ENCODE measurements at places on chromosomes 7 and 10.

DNA sequence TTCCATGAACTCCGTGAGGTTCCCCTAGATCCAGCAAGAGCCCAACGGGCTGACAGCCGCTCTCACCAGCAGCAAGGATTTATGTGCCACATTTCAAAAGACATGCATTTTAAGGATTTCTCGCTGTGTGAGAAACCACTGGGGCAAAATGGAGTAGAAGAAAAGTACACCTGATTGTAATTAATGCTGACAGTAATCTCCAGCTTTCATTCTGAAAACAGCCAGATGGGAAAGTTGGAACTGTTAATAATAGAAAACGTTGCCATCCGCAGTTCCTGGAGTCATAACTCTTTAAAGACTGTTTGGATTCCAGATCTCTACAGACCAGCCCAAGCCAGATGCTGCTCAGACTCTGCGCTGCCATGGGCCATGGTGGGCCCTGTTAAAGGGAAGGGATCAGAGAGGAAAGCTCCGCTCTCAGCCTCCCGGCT, 216.9 kb upstream of the GLI3 start:
- DNase-seq = peak; percentile 40

DNA sequence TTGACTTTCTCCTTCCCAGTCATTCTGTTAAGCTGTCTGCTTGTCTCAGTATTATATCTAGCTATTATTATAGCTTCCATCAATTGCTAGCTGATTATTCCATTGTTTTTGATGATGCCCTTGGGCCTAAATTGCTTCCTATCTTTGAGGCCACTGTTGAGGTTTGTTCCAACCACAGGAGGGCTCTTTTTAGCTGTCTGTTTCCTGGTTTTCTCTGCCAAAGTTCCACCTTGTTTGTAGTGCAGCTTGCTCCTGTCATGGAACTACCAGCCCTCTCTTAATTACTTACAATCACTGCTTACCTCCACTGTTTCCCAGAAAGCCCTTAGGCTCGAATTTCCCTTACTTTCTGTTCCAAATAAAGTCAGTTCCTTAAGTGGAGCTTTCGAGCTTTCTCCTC, 118.7 kb upstream of the SEC61G start:
- peak; percentile 17 for DNase-seq

DNA sequence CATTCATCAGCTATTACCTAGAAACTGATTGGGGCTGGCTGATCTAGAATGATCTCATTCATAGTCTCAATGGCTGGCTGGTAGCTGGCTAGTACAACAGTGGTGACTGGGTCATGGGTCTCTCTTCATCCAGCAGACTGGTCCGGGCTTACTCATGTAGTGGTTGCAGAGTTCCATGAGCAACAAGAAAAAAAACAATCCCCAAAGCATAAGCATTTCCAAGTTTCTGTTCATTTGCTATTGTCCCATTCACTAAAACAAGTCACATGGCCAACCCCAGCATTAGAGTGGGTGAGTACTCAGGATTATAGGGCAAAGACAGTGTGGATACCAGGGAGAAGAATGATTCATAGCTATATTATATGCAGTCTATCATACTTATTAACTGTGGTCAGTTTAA, 85.2 kb upstream of the SEMA3C start:
- DNase-seq = peak; percentile 75

- peak; percentile 23 for DNase-seq
Measured at GRCh38 chr7:99833289-99833877, 5.6 kb downstream of the CYP3A43 start.

- DNase-seq = no peak
Measured at GRCh38 chr7:31702354-31702753, 15.3 kb downstream of the PPP1R17 start.

GRCh38 chr7:17434841-17435692, 136.6 kb downstream of the AHR start:
- DNase-seq = no peak

DNA sequence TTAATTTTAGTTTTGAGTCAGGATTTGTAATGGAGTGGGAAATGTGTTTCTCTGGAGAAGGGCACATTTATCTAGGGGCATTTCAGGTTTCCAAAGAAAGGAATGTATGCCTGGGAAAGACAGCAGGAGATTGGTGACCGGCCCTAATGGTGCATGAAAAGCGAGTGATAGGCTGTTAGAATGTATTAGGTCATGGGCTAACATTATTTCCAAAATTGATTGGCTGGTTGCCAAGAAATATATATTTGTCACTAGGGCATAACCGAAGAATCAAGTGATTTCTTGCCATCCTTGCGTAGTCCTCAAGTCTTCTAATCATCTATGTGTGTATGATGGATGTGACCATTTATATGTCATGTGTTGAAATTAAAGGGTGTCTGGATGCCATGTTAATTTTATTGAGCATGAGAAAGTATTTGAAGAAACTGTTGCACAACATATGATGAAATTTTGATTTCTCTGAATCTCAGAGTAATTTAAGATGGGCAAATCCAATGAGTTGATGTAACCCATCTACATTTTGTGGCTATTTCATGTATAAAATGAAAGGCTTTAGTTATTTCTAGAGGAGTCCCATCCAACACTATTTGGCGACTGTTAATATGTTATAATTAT, 248.4 kb downstream of the BMPER start:
- peak; percentile 65 for DNase-seq

GRCh38 chr10:42926843-42927242, 144.2 kb downstream of the BMS1 start:
- DNase-seq = no peak

- DNase-seq = peak; percentile 9
Measured at GRCh38 chr10:124480860-124481259, 19.2 kb downstream of the LHPP start.

GRCh38 chr7:93242106-93242505, 9.9 kb downstream of the VPS50 start:
- no peak for DNase-seq

- no peak for DNase-seq
Measured at GRCh38 chr7:46681865-46682503, 760.9 kb upstream of the IGFBP3 start.

GRCh38 chr7:32516551-32517100, 21.3 kb downstream of the AVL9 start:
- no peak for DNase-seq

DNA sequence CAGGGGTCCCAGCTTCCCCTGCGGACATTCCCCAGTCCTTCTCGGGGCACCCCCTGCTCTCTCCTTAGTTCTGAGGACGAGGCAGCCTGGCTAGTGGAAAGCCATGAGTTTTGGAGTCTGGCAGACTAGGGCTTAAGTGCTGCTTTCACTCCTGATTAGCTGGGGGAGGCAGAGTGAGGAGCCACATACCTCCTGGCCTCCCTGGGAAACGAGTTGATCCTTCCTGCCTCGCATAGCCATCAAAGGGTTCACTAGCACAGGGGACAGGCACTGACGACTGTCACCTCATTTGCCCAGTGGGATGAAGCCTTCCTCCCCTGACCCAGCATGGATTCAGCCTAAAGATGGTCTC, 402.5 kb downstream of the RPS24 start:
- no peak for DNase-seq

DNA sequence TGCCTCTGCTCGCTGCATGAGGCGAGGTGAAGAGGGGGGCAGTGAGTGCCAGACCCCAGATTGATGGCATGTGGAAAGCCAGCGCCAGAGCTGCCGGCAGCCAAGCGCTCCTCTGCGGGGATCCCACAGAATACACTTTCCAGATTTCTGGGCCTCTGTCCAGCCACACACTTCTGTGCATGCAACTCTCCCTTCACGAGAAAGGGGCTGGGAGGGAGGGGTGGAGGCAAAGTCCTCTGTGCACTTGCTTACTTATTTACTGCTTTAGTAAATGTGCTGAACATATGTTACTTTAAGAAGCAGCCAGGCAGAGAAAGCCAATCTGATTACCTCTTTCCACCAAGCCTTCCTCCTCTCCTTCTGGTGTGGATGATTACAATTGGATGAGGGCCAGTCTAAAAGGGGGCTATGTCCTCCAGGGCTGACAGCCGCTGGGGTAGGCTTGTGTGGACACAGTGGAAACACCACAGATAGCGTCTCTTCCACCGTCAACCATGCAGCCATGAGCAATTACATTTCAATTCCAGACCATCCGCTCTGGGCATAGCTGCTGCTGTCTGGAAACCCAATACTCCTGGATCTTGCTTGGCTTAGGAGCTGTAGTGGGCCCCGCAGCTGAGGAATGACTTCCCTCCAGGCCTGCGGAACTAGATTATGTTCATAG, 322.8 kb upstream of the ANKRD30A start:
- peak; percentile 18 for DNase-seq

DNA sequence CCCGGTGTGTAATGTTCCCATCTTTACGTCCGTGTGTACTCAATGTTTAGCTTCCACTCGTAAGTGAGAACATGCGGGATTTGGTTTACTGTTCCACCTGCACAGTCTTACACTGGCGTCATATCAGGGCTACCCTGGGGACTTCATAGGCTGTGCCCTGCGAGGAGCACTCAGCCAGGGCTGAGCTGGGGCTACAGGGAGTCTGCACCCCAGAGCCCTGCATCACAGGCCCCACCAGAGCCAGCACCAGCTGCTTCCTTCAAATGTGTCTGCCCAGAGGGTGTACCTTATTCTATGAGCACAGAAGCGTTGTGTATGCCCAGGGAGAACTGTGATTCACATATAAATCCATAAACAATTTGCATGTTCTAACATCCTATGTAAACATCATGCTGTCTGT, 277.1 kb downstream of the TCERG1L start:
- no peak for DNase-seq

DNA sequence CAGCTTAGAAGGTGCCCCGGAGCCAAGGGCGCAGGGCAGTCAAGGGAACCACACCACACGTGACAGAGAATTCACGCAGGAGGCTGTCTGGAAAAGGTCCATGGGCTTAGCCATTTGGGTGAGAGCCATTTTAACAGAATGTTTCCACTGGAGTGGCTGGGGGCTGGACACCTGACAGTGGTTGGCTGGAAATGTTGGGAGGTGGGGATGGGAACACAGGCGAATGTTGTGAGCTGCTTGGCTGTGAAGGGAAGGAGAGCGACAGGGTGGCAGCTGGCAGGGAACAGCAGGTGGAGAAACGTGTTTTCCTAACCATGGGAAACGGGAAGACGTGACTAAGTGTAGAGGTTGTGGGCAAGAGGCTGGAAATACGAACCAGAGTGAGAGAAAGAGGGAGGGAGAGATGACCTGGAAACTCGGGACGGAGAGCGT, 100.5 kb upstream of the ZNF32 start:
- no peak for DNase-seq

DNA sequence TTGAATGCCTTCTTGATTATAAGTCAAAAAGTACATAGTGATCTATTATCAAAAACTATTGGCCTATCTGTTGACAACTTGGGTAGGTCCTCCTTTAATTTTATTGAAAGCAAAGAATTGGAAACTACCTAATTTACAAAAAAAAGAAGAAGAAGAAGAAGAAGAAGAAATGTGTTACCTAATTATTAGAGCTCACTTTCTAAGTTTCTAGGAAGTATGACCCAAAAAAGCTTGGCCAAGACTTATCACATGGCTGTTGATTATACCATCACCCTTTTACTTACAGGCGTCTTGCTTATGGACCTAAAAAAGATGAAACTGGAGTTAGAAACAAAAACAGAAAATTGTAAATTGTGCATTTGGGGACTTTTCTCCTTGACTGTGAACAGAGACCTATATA, 81.8 kb upstream of the PIK3CG start:
- DNase-seq = no peak

GRCh38 chr7:155000795-155001194, 2.1 kb downstream of the PAXIP1 start:
- no peak for DNase-seq

GRCh38 chr7:30647589-30648364, 34.5 kb downstream of the CRHR2 start:
- no peak for DNase-seq

DNA sequence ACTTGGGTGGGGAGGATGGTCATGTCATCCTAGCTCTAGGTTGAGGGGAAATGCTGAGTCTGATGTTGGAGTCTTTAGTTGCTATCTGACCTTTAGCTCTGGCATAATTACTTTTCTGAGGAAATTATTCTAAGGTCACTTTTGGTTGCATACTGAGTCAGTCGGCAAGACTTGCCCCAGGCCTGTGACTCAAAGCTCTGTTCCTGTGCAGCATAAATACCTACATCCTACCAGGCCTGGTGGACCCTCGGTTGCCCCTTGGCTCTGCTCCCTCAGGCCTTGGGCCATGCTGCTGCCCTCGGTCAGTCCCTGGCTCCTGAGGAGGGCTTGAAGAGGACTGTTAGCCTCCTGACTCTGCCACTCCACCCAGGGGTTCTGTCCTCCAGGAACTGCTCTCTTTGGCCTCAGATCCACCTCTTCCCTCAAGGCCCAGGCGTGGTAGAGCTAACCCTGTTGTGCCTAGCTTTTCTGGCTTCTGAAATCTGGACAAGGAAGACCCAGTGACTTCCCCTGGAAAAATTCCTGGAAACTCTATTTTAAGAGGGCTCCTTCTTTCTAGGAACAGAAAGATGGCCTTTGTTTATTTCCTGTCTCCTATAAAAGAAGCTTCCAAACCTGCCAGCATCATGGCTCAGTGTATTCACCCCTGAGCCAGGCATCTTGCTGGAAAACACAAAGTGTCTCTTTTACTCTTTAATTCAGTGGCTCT, 71.2 kb downstream of the TMEM178B start:
- DNase-seq = no peak

DNA sequence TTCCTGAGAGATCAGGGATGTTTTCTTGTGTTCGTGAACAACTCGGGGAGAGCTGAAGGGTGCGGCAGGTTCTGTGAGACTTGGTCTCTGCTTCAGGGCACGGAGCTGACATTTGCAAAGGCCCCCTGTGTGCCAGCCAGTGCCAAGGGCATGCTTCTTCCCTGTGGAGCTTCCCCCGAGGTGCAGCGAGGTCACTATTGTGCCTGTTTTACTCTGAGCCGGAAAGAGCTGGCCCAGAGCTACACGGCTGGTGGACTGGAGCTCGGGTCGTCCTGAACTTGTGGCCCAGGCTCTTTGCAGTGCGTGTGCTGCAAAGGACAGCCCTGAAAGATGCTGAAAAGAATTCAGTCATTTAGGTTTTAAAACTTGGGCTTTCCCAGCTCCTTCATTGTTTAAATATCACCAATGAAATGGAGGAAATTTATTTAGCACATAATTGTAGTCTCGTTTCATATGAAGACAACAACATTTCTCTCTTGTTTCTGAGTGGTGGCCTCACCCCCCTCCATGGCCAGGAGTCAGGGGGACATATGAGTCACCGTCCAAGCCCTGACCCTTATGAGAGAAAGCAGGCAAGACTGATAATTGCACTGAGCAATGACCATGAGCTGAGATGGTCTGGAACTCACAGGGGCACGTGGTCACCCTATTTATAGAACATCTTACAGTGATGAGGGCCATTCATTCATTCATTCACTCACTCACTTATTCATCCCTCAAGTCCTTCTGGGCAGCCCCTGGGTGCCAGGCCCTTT, 102.6 kb downstream of the PTPRE start:
- DNase-seq = peak; percentile 57

GRCh38 chr10:1264001-1264400, 207.8 kb downstream of the WDR37 start:
- no peak for DNase-seq

DNA sequence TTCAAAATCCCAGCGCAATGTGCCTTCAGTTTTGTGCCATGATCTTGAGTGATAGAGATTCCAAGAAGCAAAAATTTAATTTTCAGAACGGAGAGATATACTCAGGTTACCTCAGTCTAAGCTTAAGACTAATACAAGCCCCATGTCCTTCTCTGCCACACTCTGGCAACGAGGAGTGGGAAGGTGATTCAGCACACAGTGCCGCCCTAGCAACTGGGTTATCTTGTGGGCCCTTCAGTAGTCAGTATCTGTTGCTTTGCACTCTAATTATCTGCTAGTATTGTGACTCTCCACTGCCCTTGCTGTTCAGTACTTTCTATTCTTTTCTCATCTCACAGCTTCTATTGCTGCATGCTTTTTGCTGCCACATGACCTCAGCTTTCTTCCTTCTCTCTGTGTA, 39.2 kb upstream of the MKLN1 start:
- no peak for DNase-seq

- DNase-seq = no peak
Measured at GRCh38 chr7:70353946-70354335, 755.7 kb downstream of the AUTS2 start.
